ENCODE measurements at places on chromosomes 3 and 15.
A peak's percentile ranks its signal among the peaks of the same experiment; 100 is the strongest.

DNA sequence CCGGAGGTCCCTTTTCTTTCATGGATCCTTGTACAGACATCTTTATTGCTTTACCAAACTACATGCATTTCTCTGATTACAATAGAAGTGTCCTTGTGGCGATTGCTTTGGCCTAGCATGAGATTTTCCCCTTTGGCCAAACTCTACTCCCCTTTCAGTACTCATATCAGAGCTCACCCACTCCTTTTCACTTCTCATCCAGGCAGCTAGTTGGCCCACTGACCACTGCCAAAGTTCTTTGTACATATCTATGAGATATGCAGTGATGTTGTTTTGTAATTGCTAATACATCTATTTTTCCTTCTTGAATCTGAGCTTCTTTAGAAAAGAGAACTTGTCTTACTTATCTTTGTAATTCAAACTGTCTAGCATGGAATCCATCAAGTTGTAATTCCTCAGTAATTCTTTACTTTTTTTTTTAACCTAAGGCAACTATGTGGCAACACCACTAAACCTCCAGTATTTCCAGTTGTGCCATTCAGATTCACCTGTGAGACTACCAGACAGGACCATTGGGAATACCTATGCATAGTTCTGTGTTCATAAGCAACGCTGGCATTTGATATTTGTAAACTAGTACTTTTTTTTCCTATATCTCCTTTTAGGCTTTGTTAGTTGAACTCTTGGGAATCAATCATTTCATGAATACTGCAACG, 39.2 kb downstream of the AADACL2 start:
- DNase-seq: no peak

GRCh38 chr15:80776420-80777045, 2.6 kb upstream of the CEMIP start:
- peak; percentile 69 for DNase-seq

GRCh38 chr3:149815321-149815720, 2.3 kb downstream of the RNF13 start:
- DNase-seq: no peak

DNA sequence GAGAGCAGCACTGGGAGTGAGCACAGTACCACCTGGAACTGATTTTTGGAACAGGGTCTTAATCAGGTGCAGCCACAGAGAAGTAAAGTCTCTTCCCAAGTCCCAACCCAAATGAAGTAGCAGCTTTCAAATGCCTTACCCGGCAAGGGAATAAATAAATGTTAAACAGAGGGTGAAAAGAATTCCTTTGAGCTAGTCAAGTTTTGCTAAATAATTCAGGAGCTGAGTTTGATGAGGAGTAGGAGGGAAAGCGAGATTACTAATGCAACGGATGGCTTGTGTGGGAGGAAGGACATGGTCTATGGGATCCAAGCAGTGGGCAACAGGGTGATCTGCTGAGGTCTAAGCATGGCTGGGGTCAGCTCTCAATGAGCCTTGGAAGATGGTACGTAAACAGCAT, 204.5 kb upstream of the ST8SIA2 start:
- no peak for DNase-seq

DNA sequence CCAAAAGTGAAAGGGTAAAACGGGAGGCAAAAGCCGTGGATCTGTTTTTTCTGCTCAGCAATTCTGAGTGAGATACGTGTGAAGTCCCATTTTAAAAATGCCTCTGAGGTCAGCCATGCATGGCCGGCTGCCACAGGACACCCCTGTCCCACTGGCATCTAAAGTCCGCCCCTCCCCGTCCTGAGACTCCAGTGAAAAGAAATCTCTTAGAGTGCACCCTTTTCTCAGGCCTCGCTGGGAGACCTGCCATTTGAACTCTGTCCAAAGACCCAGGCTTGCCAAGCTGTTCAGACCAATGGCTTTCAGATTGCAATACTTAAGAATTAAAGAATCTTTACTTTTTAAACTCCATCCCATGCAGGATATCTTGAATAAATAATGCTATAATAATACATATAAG, 61.0 kb upstream of the SLC24A5 start:
- no peak for DNase-seq

- no peak for DNase-seq
Observed at GRCh38 chr15:31106495-31107300, 5.2 kb upstream of the TRPM1 start.

- no peak for DNase-seq
Observed at GRCh38 chr3:152438706-152439105, 170.0 kb downstream of the MBNL1 start.

GRCh38 chr3:96756516-96756915, 57.9 kb upstream of the EPHA6 start:
- no peak for DNase-seq

DNA sequence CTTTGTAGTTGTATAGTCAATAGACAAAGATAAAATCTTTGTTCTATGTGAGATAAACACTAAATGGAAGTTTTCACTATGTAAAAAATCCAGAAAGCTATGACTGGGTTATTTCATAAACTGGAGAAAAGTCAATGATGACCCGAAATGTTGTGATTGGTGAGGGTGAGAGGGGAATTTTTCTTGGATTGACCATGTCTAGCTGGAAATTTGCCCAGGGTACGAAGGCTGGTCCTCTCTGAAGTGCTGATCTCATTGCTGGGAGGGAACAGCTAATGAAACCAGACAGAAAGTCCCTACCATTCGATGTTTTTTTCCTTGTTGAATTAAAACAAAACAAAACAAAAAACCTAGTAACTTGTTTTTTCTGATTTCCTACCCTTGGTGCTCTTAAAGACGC, 14.3 kb downstream of the TPRG1 start:
- DNase-seq: no peak

DNA sequence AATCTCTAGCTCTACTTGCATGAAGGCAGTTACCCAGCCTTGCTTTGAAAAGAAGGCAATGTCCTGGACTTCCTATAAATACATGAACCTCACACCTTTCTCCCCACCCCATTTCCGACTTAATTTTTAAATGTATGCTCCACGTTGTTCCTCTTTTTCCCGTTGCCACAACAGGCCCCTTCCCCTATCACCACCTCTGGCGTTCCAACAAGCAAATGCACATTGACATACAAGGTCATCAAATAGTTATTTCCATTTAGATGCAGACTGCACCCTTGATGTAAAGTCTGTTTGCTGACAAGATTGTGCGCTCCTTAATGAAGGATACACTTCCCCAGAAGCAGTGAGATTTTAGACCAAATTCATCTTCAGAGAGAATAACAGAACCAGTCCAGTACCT, 260.7 kb upstream of the UMPS start:
- no peak for DNase-seq

DNA sequence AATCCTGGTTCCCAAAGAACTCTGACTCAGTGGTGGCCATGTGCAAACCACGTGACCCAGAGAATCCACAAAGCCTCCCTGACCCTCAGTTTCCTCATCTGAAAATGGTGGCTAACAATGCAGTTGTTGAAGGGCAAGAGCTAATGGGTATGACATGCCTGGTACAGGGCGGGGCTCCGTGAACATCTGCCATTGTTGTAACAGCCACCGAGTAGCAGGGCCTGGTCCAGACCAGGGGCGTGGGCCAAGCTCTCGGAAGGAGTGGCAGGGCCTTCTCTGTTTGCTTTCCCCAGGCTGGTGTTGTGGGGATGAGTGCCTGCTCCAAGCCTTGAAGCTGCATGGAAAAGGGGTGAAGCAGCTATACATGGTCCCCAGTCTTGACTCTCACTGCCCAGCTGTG, 13.4 kb downstream of the MAPKAPK3 start:
- no peak for DNase-seq

- DNase-seq: peak; percentile 33
Observed at GRCh38 chr3:99172736-99173657, 271.5 kb upstream of the DCBLD2 start.

DNA sequence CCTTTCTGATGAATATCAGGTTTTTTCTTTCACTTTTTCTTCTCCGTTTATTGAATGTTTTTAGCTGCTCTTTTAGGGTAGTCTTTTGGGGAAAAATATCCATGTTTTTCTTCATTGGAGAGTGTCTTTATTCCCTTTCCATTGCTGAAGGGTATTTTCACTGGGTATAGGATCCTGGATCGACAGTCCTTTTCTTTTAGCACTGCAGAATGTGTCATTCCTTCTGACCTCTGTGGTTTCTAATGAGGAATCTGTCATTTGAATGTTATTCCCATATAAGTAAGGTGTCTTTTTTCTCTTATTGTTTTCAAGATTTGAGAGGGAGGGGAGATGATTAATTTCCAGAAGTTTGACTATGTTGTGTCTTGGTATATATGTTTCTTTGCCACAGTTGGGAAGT, 96.8 kb downstream of the BBX start:
- no peak for DNase-seq

- no peak for DNase-seq
Observed at GRCh38 chr15:96554541-96554940, 224.0 kb downstream of the NR2F2 start.

DNA sequence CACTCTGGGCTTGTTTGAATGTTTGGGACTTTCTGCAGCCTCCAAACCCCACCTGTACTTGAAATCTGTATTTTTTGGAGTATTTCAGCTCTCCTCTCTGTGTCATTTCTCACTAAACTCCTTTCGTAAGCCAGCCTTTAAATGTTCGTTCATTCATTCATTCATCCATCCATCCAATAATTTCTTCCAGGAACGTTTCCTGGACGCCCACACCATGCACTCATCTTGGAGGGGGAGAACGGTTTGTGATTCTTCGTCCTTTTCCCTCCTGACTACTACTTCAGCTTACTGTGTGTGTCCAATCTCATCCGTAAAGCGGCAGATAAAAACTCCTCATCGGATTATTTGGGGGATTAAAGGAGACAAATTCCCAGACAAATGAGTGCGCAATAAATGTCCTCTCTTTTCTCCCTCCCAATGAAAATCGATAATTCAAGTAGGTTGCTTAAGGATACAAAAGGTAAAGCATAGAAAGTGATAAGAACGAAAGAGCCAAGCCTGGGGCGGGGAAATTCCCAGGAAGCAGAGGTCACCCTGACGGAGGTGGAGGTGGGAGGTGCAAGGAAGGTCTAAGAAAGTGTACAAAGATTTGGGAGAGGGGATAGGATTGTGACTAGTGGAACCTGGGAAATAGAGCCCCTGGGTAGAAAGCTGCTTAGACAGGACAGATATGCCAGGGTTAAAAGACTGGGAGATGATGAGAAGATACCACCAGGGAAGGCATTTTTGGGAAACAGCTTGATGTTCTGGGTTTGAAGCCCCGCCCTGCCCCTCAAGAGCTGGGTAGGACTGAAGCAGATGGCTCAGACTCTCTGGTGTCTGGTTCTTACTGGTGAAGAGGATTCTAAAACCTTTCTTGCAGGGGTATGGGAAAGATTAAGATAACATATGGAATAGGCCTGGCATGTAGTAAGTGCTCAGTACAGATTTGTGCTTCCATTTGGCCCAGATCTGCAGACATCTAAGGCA, 896 bp upstream of the KLHL25 start:
- no peak for DNase-seq

DNA sequence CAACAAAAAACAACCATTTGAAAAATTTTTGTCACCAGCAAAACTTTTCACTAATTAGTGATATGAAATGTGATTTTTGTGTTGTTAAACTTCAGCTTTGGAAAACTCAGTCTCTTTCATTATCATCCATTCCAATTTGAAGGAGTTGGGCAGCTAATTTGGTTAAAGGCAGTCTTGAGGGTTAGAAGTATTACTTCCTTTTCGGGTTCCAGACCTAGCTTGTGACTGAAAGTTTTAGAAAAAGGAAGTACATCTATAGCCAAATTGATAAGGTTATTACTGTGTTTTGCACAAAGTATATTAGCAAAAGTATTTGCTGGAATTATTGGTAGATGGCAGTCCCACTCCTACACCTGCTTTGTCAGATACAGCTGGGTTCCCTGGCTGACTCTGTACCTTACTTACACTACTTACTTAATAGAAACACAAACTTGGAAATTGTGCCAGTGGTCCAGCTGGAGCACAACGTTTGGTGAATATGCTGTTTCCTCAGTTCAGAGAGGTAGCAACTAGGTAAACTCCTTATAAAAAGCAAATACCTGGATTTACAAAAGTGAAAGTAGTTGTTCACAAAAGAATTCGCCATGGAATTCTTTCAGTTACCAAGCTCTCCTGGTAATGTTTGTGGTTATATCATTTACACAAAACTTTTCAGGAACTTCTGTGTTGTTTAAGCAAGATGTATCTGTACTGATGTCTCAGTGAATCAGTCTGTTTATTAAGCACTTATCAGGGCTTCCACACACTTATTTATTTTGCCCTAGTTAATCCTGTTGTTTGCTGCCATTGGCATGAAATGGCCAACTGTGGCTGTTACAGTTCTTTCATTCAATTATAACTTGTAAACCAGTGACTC, 31.6 kb downstream of the TIPARP start:
- no peak for DNase-seq

GRCh38 chr3:148861277-148861869, 3.7 kb upstream of the CPA3 start:
- no peak for DNase-seq

DNA sequence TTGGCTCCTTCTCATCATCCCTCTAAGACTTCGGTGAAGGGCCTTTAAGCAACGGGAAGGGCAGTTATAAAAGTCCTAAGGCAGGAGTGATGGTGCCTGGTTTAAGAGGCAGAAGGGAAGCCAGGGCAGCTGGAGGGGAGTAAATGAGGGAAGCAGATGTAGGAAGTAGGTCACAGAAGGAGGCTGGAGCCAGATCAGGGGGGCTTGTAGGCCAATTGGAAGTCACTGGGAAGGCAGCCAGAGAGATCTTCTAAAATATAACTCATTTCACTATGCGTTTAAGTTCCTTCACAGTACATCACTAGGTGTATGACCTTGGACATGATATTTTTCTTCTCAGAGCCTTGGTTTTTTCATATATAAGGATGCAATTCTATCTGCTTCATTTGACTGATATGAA, 94.7 kb downstream of the MYH15 start:
- DNase-seq: no peak

GRCh38 chr3:36868614-36869436, 76.0 kb downstream of the TRANK1 start:
- peak; percentile 43 for DNase-seq

GRCh38 chr15:69706353-69707097, 253.9 kb downstream of the RPLP1 start:
- no peak for DNase-seq

GRCh38 chr3:188844096-188844495, 327.7 kb upstream of the TPRG1 start:
- DNase-seq: no peak

DNA sequence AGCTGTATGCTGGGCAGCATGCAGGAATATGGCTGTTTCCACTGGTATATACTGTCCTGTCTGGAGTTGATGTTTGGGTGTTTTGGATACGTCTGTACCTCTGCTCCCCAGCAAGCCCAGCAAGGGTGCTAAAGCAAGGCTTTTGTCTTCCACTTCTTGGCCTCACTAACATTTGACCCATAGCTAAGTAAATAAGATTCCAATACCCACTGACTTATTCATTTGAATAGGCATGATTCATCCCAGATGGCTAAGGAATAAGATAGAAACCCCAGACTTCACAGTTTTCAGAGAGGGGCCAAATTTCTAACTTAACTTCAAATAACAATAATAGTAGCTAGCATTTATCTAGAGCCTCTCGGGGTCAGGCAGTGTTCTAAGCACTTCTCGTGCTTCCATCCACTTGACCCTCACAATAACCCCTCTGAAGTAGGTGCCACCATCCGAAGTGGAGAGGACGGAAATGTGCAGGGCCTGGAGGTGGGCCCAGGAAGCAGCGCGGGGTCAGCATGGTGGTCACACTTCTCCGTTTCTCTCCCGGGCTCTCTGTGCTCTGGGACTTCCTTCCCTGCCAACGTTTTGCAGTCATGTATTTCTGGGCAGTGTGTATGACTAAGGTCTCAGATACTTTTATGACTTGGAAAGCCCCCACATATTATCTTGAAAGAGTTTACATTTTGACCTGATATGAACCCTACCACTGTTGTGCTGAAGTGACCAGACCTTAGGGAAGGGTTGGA, 39.3 kb downstream of the LRRK1 start:
- no peak for DNase-seq

- DNase-seq: no peak
Observed at GRCh38 chr3:160253298-160253697, 28.1 kb downstream of the C3orf80 start.
